Spleen (tissue), 13 donors: ENCODE measurements at places on chromosomes 11 and 22. TPM values are rescaled to one million over a fixed set of nuclear protein-coding genes. Genes with fewer than 3 reads are reported as not detected.

TNNT3 gene
- total RNA-seq: 2.9 TPM

DNA sequence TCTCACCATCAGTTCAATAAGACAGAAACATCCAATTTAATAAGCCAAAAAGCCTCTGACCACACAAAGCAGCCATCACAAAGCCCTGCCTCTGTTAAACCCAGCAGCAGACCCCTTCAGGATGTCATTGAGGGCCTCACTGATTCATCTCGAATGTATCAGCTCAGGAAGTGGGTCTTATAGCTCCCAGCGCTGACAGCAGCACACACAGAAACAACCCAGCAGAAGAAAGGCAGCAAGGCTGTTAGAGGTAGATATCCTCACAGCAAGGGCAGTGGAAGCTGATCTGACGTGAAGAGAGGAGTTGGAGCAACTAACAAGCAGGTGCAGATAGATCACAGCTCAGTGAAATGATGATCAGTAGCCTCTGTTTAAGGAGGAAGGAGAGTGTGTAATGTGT, 86.2 kb upstream of the NCAM1 start:
- no peak for DNase-seq

GRCh38 chr11:32574421-32574820, 9.2 kb upstream of the EIF3M start:
- no peak for DNase-seq

P4HA3 gene
- total RNA-seq: not detected

DNA sequence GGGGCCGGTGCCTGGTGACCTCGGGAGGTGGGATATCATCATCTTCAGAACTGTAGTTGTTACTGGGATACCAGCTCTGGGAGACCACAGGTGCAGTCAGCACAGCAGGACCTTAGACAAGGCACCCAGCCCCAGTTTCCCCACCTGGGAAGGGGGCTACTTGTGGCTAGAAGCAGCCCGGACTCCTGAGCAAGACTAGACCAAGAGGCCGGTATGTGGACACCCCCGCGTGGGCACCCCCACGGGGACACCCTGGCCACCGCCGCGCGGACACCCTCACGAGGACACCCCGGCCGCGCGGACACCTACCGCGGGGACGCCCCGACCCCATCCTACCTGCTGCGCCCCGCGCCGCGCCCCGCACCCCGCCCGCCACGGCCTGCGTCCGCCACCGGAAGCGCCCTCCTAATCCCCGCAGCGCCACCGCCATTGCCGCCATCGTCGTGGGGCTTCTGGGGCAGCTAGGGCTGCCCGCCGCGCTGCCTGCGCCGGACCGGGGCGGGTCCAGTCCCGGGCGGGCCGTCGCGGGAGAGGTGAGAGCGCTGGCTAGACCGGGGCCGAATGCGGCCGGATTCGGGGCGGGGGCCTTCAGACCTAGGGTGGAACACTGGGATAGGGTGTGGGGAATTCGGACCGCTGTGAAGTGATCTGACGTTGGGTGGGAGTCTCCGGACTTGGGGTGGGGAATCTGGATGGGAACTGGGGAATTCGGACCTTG, at the start of the genes COMT and TXNRD2:
Gene COMT, plus strand, starts transcription at position 408 of the 718 bp plus-strand sequence. CDS start 20,755 bp downstream, outside the sequence.
Gene TXNRD2, minus strand, starts transcription at position 454 of the 718 bp plus-strand sequence. Its CDS starts 15 bp downstream, at position 439.
- DNase-seq: peak; percentile 95
